AG20443 (cell line): ENCODE measurements at places on chromosomes 3 and 15.
A peak's percentile ranks its signal among the peaks of the same experiment; 100 is the strongest.

GRCh38 chr15:75357976-75358673, 10.3 kb downstream of the MAN2C1 start:
- DNase-seq: no peak

GRCh38 chr15:40060236-40060961, 21.4 kb upstream of the SRP14 start:
- DNase-seq: no peak

- DNase-seq: peak; percentile 65
Measured at GRCh38 chr3:129549006-129549800, 6.2 kb downstream of the H1-8 start.

DNA sequence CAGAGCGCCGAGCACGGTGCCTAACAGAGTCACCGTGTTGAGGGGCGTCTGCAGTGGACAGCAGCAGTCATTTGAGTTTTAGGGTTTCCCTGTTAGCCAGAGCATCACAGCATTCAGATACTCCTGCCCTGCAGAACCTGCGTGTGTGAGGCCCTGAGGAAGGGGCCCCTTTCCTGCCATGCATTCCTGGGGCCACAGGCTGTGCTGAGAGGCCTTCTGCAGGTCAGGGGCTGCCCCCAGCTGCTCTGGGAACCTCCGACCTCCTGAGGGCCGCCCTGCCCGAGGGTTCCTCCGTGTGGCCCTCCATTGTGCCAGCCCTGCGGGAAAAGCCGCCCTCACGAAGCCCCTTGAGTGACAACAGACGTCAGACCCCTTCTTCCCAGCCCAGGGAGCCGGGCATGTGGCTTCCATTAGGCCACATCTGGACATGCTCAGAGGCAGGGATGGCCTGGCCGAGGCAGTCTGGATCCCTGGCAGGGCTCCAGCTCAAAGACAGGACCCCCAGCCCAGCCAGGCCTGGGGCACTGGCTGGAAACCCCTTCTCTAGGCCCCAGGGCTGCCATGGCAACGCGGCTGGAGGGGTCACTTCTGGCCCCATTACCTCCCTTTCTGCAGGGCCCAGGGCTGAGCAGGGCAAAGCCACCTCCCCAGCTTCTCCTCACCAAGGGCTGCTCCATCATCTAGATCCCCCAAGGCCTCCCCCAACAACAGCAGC, 25.3 kb downstream of the FBLN2 start:
- DNase-seq: peak; percentile 56

GRCh38 chr3:128193168-128193567, 39.9 kb downstream of the EEFSEC start:
- DNase-seq: no peak

- no peak for DNase-seq
Measured at GRCh38 chr15:67152429-67152828, 87.0 kb downstream of the SMAD3 start.

GRCh38 chr3:77234004-77234403, 194.1 kb downstream of the ROBO2 start:
- no peak for DNase-seq

GRCh38 chr3:45165497-45166283, 19.5 kb upstream of the CDCP1 start:
- DNase-seq: no peak

- DNase-seq: peak; percentile 47
Measured at GRCh38 chr3:143200001-143200924, 80.7 kb downstream of the CHST2 start.

DNA sequence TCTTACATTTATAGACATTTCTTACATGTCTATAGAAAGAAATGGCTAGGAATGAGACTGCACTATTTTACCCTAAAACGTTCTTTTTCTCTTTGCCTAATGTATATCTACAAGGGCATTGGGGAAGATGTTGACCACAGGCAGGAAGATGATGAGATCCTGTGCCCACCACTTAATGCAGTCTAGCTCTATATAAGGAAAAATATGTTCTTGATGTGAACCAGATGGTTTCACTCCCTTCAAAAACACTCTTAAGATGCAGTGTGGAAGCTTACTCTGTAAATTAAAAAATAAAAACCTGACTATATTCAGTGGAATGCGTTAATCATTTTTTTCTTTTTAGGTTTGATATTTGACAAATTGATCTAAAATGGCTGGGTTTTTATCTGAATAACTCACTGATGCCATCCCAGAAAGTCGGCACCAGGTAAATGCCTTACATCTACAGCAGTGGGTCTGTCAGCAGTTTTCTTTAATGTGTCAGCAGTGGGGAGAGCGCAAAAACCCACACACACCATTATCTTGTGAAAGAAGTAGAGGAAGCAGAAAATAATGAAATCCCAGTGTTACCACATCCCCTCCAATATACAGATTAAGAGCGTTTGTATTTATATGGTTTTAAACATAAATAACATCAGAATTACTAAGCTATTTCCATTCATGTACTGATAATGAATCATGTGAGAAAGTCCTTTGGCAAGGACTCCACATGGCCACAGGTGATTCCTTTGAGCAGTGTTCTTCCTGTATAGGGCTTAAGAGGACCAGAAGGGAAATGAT, 10.1 kb downstream of the AGTR1 start:
- DNase-seq: no peak

GRCh38 chr3:50365080-50365841, 5.9 kb upstream of the TMEM115 start:
- DNase-seq: peak; percentile 97

DNA sequence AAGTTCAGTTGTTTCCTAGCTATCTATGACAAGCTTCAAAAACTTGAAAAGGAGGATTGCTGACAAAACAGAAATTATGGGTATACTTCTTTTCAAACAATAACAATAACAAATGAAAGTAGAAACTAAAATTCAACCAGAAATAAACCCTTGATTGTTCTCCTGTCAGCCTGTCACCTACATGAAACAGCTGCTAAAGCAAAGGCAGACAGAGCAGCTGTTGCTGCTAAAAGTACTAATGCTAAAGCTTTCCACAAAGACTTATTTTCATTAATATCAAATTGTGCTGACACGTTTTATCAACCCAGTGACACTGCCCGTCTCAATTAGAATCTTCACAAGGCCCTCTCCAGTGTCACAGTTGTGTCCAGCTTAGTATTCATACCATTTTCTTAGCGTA, 533.2 kb upstream of the GBE1 start:
- DNase-seq: no peak

DNA sequence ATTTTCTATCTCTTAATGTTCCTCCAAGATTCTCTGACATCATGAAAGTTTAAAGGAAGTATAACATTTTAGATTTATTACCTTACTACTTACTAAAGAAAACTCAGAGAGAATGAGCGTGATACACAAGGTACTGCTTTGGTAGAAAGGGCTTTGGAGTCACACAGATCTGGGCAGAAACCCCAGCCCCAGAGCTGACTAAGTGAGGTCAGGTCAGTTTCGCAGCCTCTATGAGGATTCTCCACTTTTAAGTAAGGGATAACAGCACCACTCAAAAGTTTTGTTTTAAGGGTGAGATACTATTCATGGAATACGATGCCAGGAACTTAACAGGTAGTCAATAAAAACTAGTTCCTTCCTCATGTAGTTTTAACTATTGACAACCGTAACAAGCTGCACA, 76.1 kb downstream of the CLDN11 start:
- DNase-seq: no peak

DNA sequence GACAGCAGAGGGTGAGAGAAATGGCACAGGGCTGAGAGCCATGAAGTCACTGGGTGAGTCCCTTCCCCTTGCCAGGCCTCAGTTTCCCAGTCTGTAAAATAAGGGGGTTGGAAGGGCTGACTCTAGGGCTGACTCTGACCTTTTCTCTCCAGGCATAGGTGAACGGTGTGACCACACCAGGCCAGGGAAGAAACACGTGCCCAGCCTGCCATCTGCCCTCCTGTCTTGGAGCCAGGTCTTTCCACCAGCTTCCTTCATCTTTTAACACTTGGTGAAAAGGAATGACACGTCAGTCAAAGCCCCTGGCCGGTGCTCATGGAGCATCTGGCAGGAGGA, 74.4 kb downstream of the CPN2 start:
- no peak for DNase-seq

GRCh38 chr3:5757213-5757804, 569.8 kb downstream of the EDEM1 start:
- DNase-seq: no peak

DNA sequence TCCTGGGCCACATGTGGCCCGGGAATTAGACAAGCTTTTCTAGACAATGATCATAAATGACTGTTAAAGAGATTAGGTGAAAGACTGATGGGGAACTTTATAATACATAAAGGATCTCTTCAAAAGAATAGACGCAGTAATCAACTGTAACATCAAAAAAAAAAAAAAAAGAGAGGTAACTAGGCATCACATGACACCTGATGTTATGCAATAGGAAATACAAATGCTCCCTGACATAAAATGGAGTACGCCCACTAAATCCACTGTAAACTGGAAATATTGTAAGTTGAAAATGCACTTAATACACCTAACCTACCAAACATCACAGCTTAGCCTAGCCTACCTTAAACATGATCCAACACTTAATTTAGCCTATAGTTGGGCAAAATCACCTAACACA, 27.2 kb downstream of the GSK3B start:
- no peak for DNase-seq

DNA sequence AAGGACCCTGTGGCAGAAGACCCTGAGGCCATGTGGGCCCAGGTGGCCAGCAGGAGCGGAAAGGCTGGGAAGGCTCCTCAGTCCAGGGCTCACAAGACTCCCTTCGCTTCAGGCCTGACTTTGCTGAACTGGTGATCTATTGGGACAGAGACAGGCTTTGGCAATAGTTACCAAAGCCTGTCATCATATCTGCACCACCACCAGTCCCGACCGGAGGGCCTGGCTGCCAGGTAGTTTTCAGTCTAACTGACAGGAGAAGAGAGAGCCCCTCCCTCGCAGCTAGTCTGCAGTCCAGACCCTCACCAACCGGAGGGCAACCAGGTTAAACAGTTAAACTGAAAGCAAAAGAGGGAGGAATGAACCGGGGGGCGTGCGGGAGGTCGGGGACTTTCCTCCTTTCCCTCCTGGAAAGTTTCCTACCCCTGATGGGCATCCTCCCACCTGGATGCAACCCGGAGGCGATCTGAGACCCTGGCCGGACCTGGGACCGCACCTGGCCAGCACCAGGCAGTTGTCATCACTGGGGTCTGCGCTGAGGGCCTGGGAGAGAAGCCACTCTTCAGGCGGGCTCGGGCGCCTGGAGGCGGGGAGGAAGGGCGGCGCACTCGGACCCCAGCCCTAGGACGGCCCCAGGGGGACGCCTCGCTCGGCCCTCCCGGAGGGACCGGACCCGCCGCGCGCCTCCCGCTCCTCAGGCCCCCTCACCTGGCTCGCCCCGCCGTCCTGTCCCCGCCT, 435 bp downstream of the RAB27A start:
- DNase-seq: peak; percentile 58

- DNase-seq: peak; percentile 45
Measured at GRCh38 chr3:54999159-54999558, 71.3 kb upstream of the LRTM1 start.

DNA sequence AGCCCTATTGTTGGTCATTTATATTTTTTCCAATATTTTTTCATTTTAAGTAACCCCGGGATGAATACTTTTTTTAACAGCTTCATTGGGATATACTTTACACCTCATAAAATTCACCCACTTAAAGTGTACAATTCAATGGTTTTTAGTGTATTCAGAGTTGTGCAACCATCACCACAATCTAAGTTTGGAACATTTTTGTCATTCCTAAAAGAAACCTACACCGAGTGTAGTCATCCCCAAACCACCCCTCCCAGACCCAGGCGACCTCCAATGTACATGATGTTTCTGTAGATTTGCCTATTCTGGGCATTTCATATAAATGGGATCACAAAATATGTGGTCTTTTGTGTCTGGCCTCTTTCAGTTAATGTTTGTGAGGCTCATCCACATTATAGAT, 118.3 kb upstream of the FRMD4B start:
- DNase-seq: no peak

DNA sequence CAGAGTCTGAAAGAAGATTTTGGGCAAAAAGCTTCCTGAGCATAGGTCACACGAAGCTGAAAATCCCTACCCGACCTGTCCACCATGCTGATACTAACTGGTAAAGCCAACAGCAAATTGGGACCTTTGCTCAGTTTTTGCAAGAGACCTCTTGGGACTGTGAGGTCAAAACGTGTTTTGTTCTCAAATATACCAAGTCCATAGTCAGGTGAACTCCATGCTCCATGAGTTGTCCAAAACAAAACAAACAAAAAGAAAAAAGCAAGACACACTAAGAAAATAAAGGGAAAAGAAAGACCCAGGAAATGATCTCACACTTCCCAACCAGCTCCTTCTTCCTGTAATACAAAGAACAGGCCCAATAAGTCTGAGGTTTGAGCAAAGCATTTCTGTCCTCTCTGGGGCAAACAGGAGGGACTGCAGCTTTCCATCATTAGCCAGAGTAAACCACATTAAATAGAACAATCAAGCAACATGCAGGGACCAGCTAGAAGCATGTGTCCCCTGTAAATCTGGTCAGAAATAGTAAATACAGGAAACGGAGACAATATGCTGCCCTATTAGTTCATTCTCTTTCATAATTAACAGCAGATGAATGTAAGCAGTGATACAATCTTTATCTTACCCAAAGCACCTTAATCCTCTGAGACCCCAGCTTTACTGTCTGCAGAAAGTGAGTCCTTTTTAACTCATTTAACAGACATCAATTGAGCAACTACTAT, 125.0 kb upstream of the LIPC start:
- no peak for DNase-seq

DNA sequence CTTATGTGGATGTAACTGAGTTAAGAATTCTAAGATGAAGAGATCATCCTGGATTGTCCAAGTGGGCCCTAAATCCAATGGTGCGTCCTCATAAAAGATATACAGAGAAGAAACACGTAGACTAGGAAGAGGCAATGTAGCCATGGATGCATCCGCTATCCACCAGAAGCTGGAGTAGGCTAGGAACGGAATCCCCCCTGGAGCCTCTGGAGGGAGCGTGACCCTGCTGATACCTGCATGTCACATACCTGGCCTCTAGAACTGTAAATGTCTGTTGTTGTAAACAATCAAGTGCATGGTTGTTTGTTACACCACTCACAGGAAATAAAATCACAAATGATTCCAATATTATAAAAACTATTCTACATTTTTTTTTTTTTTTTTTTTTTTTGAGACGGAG, 254.5 kb upstream of the RORA start:
- no peak for DNase-seq

GRCh38 chr3:64717872-64718613, 30.2 kb upstream of the ADAMTS9 start:
- DNase-seq: peak; percentile 16

GRCh38 chr3:151468284-151468917, 7.5 kb upstream of the IGSF10 start:
- peak; percentile 69 for DNase-seq

GRCh38 chr3:62159709-62160092, 213.6 kb downstream of the FEZF2 start:
- peak; percentile 77 for DNase-seq

DNA sequence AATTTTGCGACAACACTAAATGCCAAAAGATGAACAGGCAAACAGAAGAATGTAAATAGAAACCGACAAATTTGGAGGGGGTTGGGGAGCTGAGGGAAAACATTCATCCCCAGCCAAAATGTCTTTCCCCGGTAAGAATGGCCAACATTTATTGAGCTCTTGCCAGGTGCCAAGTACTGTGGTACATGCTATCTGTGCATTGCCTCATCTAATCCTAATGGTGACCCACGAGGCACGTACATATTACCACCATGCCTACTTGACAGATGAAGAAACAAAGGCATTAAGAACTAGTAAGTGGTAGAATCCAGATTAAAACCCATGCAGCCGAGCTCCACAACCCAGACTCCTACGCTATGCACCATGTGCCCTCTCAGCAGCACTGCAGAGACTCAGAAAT, 205.7 kb downstream of the STT3B start:
- DNase-seq: no peak

- no peak for DNase-seq
Measured at GRCh38 chr3:108387063-108387462, 90.7 kb downstream of the HHLA2 start.

- peak; percentile 74 for DNase-seq
Measured at GRCh38 chr15:55897560-55898336, 95.7 kb downstream of the NEDD4 start.
